ENCODE measurements at places on chromosomes 3 and 15.

DNA sequence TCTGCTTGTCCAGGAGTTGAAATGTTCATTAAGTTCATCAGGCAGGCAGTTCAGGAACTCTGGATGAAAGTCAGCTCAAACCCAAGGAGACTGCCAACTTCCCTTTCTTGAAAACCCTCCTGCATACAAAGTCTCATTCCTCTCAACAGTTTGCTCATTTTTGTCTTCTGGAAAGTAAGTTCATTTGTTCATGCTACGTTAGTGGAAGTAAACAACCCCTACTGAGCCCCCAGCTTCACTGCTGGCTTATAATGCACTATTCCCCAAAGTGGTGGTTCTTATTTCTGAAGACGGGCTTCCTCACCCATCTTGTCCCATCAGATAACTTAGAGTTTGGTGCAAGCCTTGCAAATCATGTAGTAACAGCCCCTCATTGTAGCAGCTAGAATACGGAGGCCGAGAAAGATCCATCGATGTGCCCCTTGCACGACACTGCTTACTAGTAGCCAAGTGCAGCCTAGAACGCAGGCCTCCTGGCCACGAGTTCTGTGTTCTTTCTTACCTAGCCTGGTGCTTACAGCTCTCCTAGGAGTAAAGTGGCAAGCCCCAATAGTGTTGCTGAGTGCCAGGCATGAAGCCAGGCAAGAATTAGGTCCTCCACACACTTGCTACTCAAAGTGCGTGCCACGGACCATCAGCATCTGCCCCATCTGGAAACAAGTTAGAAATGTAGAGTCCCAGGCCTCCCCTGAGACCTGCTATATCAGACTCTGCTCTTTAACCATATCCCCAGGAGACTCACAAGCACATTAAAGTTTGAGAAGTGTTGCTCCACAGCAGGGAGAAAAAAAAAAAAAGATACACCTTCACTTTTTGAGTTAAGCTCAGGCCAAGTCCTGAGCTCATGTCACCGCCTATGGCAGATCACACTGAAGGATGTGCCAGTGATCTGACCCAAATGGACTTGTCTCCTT is 82.5 kb downstream of the RFTN1 start:
- DNase-seq, result no peak

GRCh38 chr3:150333477-150333876 is 74.6 kb upstream of the TSC22D2 start:
- DNase-seq, result no peak

DNA sequence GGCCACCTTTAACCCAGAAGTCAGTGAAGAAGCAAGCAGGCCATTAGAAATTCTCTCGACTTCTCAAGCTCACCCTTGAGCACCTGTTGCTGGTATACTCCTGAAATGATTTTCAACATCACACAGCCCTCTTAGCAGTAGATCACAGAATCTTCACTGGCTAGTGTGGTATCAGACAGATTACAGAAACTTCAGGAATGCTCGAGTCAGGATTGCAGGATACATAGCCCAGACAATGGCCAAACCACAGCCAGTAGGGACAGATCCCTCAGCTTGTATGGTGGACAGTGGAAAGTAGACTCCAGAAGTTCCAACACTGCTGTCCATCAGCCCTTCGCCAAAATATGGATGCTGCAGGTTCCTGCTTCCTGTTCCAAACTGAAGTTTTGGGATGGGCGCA is 4.5 kb upstream of the KLHL40 start:
- no peak for DNase-seq

DNA sequence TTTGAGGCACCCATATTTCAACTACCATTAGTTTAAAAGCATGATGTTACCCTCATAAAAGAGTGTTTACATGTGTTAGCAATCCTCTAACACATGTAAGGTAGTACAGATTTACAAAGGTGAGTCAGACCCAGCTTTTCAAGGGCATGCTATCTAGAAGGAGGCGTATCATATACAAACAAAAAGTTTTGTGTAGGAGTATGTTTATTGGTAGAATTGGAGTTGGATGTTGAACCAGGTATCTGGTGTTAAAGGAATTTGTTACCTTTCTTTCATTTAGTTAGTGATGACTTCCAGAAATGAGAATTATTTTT is 2.4 kb downstream of the HACD3 start:
- no peak for DNase-seq

GRCh38 chr15:80052597-80053304 is 6.7 kb upstream of the ZFAND6 start:
- DNase-seq, result no peak

- no peak for DNase-seq
Observed at GRCh38 chr3:99322551-99322950, 315.8 kb upstream of the COL8A1 start.

DNA sequence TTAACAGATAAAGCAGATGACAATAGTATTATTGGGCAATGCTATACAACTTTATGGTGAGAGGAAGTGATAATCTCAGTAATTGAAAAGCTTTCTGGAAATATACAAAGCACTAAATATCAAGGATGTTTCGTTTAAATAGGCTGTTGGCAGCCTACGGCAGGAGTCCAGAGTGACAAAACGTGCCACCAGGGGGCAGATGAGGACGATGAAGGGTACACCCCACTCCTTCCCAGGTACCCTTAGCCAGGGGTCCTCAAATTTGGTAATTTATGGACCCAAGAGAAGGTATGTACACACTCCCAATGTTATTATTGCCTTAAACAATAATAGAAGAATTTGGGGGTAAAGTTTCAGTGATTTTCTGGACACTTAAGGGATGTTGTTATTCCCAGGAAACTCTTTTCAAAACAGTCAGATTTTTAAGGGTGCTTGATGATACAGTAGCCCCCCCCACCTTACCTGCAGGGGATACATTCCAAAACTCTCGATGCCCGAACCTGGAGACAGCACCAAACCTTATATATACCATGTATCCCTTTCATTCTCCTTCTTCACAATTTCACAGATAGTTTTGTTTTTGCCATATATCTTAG is 1.4 kb upstream of the MAGEL2 start:
- DNase-seq, result no peak

DNA sequence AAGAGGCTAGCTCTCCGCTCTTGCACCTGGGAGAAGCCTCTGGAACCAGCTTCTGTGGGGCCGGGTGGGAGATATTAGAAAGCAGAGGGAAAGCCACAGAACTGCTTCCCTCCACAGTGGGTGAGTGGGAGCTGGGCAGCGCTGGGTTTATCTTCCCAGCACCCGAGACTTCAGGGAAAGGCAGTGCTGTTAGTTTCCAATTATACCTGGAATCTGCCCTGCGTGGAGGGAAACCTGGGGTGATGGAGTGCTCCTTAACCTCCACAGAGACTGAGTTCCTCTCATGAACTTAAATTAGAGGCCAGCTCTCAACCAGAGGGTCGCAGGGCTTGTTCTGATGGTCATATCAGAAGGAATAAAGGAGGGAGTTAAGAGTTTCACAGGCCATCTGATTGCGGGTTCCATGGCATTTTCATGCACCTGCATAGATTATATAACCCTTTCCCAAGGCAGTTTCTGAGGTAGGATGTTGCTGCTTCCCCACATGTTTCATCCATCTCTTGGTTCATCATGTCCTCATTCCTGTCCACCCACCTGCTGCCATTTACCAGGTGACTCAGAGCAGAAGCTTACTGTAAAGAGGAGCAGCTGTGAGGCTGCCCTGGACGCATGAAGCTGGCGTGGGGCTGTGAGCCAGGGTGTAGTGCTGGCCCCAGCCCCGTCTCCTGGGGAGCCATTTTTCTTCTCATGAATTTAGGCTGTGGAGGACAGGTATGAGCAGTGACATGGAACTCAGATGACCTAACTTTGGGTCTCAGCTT is 42.5 kb downstream of the CA12 start:
- DNase-seq, result no peak

DNA sequence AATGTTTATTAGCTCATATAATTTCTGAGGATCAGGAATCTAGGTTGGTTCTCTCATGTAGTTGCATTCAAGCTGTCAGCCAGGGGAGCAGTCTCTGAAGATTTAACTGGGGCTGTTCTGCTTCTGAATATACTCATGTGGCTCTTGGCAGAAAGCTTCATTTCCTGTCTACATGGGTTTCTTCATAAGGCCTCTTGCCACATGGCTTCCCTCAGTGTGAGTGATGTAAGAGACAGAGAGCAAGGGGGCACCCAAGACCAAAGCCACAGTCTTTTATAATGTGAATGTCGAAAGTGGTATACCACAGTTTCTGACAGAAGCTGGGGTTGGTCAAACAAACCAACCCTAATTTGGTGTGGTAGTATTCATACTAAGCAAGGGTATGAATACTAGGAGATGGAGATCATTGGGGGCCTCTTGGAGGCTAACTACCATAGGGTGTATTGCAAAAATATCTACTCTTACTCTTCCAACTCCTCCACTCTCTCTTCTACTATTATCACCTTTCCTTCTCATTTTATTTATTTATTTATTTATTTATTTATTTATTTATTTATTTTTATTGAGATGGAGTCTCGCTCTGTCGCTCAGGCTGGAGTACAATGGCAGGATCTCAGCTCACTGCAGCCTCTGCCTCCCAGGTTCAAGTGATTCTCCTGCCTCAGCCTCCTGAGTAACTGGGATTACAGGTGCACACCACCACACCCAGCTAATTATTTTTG is 123.8 kb downstream of the B3GALNT1 start:
- DNase-seq, result no peak

DNA sequence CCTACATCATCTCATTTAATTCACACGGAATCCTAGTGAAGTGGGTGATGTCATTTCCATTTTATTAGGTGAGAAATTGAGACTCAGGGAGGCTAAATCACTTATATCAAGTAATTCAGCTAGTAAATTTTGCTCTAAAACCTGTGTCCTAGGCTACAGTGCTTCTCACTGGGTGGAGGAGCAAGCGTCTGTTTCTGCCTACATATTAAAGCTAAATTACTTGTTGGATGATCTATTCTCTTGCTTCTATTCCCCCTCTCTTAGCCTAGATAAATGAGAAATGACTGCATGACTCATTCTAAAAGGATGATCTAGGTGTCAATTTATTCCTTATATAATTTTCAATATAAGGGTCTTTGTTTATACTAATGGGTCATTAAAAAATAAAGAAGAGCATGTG is 37.8 kb upstream of the RBP1 start:
- no peak for DNase-seq

DNA sequence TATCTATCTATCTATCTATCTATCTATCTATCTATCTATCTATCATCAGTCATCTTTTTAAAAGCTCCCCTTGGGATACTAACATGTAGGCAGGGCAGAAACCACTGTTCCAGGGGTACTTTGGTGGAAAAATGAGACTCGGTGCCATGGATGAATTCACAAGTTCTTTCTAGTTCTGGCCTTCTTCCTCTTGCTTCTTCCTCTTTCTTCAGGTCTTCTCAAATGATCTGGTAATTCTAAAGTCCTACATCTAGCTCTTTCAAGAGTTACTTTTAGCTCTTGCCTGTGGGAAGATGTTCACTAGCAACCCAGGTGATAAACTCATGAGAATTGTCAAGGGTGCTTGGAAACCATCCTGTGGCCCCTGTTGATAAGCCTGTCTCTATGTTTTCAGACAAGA is 168.5 kb upstream of the TBC1D5 start:
- DNase-seq, result no peak

GRCh38 chr15:87871258-87871681 is 385.3 kb downstream of the NTRK3 start:
- DNase-seq, result no peak

- DNase-seq, result no peak
Observed at GRCh38 chr3:69367586-69367985, 18.3 kb downstream of the FRMD4B start.

GRCh38 chr3:145429546-145429945 is 731.4 kb downstream of the PLOD2 start:
- no peak for DNase-seq

DNA sequence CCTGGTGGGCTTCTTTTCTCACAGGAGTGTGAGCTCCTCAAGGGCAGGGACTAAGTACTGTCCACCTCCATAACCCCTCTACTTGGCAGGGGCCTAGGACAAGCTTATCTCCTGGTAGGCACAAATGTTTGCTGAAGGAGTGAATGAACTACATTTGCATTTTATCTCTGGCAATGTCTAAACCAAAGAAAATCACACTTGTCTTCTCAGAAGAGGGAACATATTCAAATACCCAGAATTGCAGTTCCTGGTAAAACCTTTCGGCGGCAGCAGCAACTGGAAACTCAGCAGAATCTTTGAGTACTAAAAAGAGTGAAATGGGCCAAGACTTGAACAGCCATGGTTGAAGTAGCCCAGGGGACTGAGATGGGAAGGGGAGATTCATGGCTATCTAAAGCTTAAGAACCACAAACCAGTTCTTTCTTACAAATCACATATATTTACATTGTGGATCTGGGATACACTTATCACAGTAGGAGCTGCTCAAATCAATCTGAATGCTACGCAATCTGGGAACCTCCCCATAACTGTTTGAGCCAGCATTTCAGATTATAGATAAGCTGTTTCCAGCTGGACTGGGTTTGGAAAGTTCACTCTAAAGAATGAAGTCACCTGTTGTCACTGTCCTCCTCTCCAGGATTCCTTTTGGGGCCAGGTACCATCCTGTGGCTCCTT is 18.7 kb upstream of the PTPN9 start:
- peak; percentile 81 for DNase-seq

GRCh38 chr3:193853511-193854219 is 260.7 kb downstream of the OPA1 start:
- DNase-seq, result no peak

DNA sequence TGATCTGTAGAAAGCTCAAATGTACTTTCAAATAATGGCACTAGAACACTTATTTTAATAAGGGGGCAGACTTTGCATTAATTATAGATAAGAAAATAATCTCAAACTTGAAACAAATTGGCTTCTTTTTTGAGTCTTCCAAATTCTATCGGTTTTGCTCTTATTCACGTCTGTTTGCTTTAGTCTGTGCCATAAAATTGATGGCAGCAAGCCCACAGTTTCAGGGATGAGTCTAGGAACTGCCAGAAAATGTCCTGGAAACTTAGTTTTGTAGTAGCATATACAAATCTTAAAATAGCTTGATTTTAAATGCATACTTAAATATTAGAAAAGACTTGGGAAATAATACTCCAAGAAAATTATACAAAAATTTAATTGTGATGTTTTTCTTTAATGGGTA is 39.7 kb downstream of the BCHE start:
- DNase-seq, result no peak

- DNase-seq, result no peak
Observed at GRCh38 chr3:140943781-140944552, 2.3 kb downstream of the SLC25A36 start.

GRCh38 chr3:154180836-154181691 is 59.9 kb downstream of the ARHGEF26 start:
- no peak for DNase-seq

GRCh38 chr3:132781922-132782321 is 59.7 kb upstream of the NPHP3 start:
- DNase-seq, result no peak

GRCh38 chr3:33799202-33799551 is 747 bp downstream of the PDCD6IP start:
- DNase-seq, result no peak
